ENCODE measurements at places on chromosomes 1 and 21.

DNA sequence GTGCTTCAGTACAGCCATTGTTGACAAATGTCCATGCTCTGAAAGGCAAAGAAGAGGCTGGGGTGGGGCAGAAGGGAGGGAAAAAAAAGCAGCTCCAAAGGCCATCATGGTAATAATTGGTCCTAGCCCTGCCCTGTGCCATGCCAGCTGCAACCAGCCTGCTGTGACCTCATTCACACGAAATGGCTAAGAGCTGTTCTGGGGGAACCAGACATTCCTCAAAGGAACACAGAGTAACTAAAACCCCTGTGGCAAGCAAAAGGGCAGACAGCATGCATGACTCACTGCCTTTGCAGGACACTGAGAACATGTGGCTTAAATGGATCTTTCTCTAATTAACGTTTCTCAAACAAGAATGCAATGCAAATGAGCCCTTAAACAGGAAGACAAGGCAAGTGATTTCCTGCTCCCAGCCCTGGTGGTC, 42.3 kb downstream of the STYXL2 start:
- H3K4me1 ChIP-seq: peaks cover 8% of the 10 kb centered on the region
- H3K36me3 ChIP-seq: no peaks in the 10 kb centered on the region
- no peak overlapping the region for H3K4me3 ChIP-seq
- H3K27ac ChIP-seq: no peak overlapping the region

DNA sequence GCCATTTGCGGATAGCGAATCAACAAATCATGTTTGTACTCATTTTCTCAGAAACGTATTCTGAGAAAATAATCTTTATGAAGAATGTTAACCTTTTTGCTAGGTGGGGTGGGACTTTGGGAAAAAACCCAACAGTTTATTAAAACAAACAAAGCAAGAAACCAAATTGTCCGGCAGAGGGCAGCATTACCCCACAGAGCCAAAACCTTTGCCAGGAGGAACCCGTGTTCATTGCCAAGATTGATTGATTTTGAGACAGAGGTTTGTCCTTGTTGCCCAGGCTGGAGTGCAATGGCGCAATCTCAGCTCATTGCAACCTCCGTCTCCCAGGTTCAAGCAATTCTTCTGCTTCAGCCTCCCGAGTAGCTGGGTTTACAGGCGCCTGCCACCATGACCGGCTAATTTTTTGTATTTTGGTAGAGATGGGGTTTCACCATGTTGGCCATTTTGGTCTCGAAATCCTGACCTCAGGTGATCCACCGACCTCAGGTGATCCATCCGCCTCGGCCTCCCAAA, 70.8 kb upstream of the RHOU start:
- no peaks in the 10 kb centered on the region for H3K36me3 ChIP-seq
- no peaks in the 10 kb centered on the region for H3K27me3 ChIP-seq
- no peak overlapping the region for H3K4me3 ChIP-seq
- no peak overlapping the region for H3K27ac ChIP-seq

DNA sequence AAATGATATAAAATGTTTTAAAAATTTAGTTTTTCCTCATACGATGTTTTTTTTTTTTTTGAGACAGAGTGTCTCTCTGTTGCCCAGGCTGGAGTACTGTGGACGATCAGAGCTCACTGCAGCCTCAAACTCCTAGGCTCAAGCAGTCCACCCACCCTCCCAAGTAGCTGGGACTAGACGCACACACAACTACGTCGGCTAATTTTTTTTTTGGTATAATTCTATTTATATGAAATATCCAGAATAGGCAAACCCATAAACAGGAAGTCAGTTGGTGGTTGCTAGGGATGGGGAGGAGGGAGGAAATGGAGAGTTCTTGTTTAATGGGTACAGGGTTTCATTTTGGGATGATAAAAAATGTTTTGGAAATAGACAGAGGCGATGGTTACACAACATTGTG, 56.5 kb downstream of the WARS2 start:
- H3K27me3 ChIP-seq: no peaks in the 10 kb centered on the region
- no peak overlapping the region for H3K27ac ChIP-seq
- no peaks in the 10 kb centered on the region for H3K36me3 ChIP-seq
- DNase-seq: no peak
- H3K4me1 ChIP-seq: no peaks in the 10 kb centered on the region
- H3K4me3 ChIP-seq: no peak overlapping the region

- H3K4me1 ChIP-seq: no peaks in the 10 kb centered on the region
- H3K36me3 ChIP-seq: no peaks in the 10 kb centered on the region
- H3K27me3 ChIP-seq: no peaks in the 10 kb centered on the region
- DNase-seq: no peak
Measured at GRCh38 chr21:27722095-27722494, 755.2 kb upstream of the ADAMTS5 start.

DNA sequence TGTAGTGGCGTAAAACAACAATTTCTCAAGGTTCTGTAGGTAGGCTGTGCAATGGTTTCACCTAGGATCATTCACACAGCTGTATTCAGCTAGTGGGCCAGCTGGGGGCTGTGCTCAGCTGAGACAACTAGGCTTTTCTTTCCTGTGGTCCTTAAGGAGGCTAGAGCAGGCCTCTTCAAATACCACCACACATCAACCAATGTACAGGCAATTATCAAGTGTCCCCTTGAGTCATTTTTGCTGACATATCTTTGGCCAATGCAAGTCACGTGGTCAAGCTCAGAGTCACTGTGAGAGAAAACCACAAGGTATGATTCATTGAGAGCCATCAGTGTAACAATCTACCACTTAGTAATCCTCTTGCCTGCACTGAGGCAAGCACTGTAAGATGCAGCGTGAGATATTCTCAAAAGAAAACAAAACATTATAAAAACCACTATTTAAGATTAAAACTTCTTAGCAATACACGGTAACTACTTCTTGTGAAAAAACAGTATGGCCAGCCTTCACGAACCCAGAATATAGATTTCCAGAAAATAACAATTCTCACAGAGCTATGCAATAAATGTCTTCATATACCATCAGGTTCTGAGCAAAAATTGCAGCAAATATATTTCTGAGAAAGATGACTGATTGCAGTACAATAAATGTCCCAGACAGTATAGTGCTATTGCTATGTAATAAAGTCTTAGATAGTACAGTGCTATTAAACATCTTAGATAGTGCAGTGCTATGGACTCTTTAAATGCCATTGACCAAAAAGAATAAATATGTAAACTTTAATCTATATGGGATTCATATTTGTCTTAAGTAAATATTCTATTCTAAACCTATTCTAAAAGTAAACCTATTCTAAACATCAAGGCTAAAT, 55.3 kb downstream of the NME7 start:
- H3K4me3 ChIP-seq: no peak overlapping the region
- H3K36me3 ChIP-seq: no peaks in the 10 kb centered on the region
- peak; percentile 69 for DNase-seq
- H3K4me1 ChIP-seq: no peaks in the 10 kb centered on the region

DNA sequence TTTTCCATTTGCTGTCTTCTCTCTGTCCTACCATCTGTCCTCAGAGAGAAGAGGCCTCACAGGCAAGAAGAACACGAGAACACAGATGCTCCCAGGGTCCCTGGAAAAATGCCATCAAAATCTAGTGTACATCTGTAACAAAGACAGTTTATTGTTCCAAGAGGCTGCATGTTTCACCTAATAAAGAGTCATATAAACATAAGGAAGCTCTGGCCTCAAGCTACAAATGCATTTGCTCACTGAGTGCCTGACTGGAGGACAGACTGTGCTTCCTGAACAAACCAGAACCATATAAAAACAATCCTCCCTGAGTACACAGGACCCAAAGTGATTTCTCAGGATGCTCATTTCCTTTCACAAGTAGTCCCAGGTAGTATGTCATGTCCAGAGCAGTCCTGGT, 76.3 kb upstream of the SLC44A3 start:
- H3K4me1 ChIP-seq: no peaks in the 10 kb centered on the region
- no peaks in the 10 kb centered on the region for H3K27me3 ChIP-seq
- H3K36me3 ChIP-seq: no peaks in the 10 kb centered on the region
- H3K4me3 ChIP-seq: no peak overlapping the region
- DNase-seq: no peak
- no peak overlapping the region for H3K27ac ChIP-seq
